ENCODE measurements at places on chromosomes 5 and 9.

DNA sequence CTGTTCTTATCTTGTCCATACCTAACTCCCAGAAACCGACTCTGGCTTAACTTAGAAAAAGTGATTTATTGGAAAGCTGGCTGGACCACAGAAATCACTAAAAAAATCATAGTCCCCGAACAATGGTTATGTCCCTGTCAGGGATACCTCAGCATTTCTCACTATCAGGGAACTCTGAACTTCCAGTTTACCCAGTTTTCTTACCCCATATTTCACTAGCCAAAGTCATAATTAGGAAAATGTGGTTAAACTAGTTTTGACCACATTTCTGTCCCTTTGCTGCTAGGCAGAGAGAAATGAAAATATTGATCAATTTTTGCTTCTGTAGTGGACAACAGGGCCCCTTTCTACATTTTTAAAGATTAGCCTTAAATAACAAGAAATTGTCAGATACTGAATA is 38.2 kb downstream of the ST8SIA4 start:
- DNase-seq, result no peak

- DNase-seq, result no peak
These were observed 93.4 kb downstream of the OSTF1 start for GRCh38 chr9:75181750-75182149.

DNA sequence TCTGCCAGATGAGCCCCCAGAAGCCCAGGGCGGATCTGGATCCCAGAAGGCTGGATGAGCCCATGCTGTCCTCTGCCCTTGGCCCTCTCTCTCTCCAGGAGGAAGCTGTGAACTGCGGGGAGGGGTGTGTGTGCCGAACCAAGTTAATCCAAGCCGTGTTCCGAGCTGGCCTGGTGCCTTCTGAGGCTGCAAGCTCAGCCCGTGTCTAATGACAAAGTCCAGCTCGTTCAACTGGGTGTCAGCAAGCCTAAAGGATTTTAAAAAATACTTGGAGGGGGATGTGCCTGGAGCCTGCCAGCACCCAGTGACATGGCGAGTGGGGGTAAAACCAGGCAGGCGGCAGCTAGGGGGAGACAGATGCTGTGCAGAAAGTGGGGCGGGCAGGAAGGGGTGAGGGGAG is 8.0 kb downstream of the STC2 start:
- DNase-seq, result no peak

DNA sequence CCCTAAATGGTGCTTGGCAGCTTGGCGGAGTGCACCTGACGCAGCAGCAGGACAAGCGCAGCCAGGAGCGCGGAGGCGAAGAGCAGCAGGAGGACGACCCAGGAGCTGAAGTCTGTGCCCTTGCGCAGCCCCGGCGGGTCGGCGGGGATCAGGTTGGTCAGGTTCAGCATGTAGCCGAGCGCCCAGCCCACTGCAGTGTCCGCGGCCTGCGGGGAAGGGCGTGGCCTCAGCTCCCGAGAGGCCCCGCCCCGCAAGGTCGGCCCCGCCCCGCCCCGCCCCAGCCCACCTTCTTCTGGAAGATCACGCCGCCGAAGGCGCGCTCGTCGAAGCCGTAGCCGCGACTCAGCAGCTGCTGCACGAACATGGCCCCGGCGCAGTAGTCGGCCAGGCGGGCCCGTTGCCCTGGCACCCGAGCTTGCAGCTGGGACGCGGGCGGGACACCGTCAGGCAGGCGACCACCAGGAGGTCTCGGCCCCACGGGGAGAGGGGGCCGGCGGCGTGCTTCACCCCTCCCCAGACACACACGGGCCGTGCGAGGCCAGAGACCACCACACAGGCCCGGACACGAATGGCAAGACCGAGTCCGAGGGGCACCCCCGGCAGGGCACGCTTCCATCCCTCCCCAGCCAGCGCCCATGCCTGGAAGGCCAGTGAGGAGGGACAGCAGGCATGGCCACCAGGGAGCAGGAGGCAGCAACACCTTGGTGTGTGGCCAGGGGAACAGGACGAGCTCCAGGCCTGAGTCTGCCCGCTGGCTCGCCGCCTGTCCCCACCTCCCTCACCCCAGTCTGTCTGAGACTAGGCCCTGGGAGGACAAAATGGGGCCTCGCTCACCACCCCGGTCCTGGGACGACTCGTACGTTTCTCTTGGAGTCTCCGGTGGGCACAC is 2.9 kb upstream of the NPDC1 start:
- DNase-seq, result no peak

- DNase-seq, result no peak
These were observed 5.1 kb downstream of the TGFBI start for GRCh38 chr5:136033848-136034247.

Measured in iPS DF 6.9 (cell line).